Dermis lymphatic vessel endothelial cell (primary cell): ENCODE measurements at places on chromosomes 12 and 14. TPM values are rescaled to one million over a fixed set of nuclear protein-coding genes. Genes with fewer than 3 reads are reported as not detected.

OR6C2 gene
- total RNA-seq = not detected in 2 replicates

IFT81 gene
- total RNA-seq = 6.7 and 9.5 TPM in 2 replicates

TEX52 gene
- total RNA-seq = under 0.01 TPM in 1 of 2 replicates, not detected in the other

FGD4 gene
- 7.2 and 7.7 TPM in 2 replicates for total RNA-seq

PLCZ1 gene
- not detected in 2 replicates for total RNA-seq
